ENCODE measurements at places on chromosomes 13 and 19.

DNA sequence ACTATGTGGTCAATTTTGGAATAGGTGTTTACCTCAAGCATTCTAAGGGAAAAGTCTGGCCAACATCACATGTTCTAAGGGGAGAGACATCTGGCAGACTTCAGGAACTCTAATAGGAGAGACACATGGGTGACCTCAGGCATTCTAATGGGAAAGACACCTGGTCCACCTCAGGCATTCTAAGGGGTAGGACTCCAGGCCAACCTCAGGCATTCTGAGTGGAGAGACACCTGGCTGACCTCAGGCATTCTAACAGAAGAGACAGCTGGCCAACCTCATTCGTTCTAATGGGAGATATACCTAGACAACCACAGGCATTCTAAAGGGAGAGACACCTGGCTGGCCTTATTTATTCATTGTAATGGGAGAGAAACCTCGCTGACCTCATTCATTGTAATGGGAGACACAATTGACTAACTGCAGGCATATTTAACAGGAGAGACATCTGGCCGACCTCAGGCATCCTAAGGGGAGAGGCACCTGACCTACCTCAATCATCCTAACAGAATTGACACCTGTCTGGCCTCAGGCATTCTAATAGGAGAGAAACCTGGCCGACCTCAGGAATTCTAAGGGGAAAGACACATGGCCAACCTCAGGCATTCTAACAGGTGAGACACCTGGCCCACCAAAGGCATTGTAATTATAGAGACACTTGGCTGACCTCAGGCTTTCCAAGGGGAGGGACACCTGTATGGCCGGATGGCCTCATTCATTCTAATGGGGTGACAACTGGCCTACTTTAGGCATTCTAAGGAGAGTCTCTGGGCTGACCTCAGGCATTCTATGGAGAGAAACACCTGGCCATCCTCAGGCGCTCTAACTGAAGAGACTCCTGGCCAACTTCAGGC lies 1346.8 kb downstream of the UQCRFS1 start:
- DNase-seq, result no peak

- DNase-seq, result no peak
These were observed 2.6 kb downstream of the ACSBG2 start for GRCh38 chr19:6138066-6138465.

- peak; percentile 77 for DNase-seq
These were observed at the start of gene B3GLCT for GRCh38 chr13:31199849-31200636. B3GLCT (plus strand) TSS chr13:31199975; CDS start chr13:31200085, 110 bp downstream.

DNA sequence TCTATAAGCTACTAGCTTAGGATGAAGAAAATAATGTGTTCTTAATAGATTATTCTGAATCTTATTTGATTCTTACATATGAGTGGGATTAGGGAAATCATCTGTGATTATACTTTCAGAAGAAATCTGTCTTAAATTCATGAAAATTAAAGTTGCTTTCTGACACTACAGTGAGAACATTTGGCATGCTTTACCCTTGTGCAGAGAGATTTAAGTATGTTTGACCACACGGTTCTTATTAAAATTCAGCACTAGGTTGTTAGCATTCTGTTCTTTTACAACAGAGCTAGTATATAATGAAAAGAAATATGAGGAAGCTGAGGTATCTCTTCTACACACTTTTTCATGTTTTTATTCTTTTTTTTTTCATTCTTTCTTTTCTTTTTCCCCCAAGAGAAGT lies 2723.9 kb downstream of the PCDH9 start:
- no peak for DNase-seq
